GOT3 (cell line): ENCODE measurements at places on chromosomes 5 and 9.

- DNase-seq = no peak
Observed at GRCh38 chr5:91477408-91477807, 94.3 kb upstream of the ARRDC3 start.

DNA sequence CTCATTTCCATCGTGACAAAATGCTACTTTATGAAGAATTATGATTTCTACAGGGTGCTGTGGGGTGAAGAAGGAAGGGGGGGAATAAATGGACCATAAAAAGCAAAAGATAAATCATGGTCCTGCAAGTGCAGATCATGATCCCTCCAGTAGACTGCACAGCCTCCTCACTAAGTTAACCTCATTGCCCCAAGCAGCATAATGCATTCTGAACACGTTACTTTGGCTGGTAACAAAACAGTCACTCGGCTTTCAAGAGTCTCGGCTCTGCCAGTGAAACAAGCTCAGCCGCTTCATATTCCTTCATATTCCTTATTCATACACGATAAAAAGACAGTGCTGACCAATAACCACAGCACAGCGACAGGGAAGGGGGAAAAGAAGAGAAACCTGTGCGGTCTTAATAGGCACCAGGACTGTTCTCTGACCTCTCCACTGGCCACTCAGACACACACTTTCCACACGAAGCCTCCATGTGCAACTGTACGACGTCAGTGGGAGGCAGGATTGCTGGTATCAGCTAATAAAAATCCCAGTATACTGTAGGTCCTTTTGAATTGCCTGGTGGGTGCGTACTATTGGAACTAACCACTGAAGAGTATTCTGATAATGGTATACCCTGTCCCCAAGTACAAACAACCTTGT is 60.5 kb downstream of the ANKH start:
- no peak for DNase-seq

- DNase-seq = no peak
Observed at GRCh38 chr5:87276655-87277054, 9.0 kb downstream of the RASA1 start.

- no peak for DNase-seq
Observed at GRCh38 chr5:5063533-5063953, 76.6 kb upstream of the ADAMTS16 start.

DNA sequence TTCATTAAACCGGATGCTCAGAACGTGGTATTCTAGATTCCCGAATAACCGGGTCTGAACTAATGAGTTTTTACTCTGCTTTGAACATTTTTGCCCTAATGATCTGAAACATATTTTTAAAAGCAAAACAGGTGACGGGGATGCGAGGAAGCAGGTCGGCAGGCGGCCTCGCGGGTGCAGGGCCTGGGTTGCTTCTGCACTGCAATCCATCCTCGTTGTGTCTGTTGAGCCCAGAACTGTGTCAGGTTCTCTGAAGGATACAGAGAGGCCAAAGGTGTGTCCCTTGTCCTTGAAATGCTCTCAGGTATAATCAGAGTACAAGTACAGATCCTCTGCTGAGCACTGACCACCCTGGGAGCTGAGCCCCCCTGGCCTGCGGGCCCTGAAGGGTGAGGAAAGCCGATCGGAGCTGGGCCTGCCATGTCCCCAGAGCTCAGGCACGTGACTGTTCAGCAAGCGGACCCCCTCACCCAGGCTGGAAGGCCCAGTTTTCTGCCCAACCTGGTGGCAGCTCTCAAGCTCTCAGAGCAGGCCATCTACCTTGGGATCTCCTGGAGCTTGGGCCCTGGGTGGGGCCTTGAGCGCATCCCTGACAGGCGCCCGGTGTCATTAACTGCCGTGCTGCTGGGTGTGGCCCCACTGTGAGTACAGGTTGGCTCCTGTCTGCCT is 151.8 kb downstream of the OLFM1 start:
- DNase-seq = no peak

DNA sequence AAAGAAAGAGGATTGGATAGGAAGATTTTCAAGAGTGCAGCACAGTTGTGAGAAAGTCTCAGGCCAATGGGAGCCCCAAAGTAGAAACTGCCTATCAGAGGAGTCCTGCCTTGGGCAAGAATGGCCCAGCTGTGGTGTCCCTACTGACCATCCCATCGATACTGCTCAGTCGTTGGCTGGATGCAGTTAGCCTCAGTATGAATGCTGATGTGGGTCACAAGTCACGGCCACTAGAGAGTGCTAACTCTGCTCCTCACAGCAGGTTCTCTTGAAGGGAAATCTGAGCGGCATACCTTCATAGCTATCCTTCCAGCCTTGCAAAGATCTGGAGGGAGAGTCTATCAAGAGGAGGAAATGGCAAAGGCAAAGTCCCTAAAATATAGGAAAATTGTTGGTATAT is 11.6 kb upstream of the CETN3 start:
- DNase-seq = no peak

DNA sequence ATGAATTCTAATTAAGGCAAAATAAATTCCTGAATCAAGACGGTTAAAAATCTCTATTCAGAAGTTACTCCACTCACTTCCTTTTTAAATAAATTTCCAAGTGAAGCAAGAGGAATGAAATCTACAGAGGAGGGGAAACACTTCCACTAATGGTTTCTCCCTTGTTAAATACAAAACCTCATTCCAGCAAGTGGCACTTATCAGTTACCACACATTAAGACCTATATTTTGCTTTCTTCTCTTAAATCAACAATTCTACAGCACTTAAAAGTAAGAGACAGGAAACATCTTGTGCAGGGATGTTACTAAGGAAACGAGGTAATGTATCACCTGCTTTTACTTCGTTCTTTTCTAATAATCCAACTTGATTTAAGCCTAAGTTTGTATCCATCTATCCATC is 172.6 kb downstream of the RAPGEF6 start:
- DNase-seq = no peak
